ENCODE measurements at places on chromosomes 13 and 19. TPM values are rescaled to one million over a fixed set of nuclear protein-coding genes. Genes with fewer than 3 reads are reported as not detected.

DNA sequence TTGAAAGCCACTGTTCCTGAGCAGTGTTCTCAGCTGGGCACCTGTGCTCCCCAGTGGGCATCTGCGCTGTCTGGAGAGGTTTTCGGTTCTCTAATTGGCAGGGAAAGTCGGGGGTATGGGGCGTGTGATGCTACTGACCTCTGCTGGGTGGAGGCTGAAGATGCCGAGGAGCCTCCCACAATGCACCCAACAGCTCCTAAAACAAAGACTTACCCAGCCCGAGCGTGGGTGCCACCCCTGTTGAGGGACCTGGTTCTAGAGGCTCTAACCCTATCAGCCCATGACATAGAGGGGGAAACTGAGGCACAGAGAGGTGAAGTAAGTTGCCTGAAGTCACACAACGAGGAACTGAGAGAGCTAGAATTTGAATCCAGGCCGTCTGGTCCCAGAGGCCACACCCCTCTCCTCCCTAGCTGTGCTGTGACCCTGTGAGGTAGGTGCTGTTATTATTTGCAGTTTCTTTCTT lies 2.3 kb downstream of the SPACA4 start:
- no peak for DNase-seq

GRCh38 chr13:37613236-37613635 lies 14.7 kb upstream of the POSTN start:
- DNase-seq = no peak

GRCh38 chr19:42155796-42156195 lies 23.6 kb upstream of the POU2F2 start:
- DNase-seq = no peak

DNA sequence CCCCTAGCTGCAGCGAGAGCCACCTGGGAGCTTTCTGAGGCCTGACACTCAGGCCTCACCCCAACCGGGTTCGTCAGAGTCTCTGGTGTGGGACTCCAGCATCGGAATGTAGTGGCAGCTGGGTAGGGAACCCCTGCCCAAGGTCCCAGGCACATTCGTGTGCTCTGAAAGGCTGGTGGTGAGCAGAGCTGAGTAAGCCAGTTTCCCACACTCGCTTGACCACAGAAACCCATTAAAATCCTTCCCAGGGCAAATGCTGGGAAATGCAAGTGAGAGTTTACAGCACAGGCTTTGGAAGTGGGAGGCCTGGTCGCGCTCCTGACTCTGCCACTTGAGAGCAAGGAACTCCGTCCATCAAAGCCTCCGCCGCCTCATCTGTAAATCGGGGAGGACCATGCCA lies 4.2 kb downstream of the TRAPPC6A start:
- DNase-seq = no peak

- no peak for DNase-seq
Measured at GRCh38 chr13:96762876-96763275, 231.4 kb downstream of the OXGR1 start.

DNA sequence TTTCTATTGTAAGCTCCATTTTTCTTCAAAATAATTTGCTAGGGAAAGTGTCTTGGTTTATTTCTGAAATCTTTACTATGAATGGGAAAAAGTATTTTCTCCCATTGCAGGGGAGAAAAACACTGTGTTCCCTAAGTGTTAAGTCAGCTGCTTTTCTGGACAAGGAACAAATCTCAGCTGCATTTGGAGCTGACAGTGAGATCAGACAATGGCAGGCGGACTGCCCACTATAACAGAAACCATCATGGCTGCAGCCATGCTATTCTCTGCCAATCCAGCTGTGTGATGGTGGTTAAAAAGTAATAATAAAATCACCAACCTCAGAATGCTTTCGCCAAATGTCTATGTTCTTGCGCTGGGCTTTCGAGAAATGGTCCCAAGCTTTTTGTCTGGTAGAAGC lies 302.7 kb downstream of the DNAJC15 start:
- no peak for DNase-seq

GRCh38 chr13:50518131-50518530 lies 325.4 kb downstream of the DLEU7 start:
- no peak for DNase-seq

The ZNF823 gene
- 4.8 TPM for total RNA-seq
